T1000 (cell line): ENCODE measurements at places on chromosomes 1 and 21.
A peak's percentile ranks its signal among the peaks of the same experiment; 100 is the strongest.

- no peak for DNase-seq
These were observed 117.7 kb downstream of the GRIK1 start for GRCh38 chr21:29822064-29822463.

GRCh38 chr1:178196631-178197030 is 102.7 kb downstream of the RASAL2 start:
- no peak for DNase-seq

DNA sequence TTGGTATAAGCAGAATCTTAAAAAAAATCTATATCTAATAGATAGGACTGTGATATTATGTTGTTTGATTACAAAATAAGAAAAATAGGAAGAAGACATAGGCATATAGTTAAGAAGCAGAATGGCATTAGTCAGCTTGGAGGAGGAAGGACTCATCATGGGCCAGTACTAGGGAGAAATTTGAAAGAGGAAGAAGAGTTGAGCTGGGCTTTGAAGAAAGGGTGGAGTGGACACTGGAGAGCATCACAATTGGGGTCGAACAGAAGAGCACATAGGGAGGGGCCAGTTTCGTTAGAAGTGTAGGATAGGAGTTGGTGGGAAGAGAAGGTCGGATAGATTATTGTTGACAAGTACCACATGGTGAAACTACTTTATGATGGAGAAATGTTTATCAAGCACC is 129.3 kb downstream of the CACHD1 start:
- DNase-seq, result no peak

DNA sequence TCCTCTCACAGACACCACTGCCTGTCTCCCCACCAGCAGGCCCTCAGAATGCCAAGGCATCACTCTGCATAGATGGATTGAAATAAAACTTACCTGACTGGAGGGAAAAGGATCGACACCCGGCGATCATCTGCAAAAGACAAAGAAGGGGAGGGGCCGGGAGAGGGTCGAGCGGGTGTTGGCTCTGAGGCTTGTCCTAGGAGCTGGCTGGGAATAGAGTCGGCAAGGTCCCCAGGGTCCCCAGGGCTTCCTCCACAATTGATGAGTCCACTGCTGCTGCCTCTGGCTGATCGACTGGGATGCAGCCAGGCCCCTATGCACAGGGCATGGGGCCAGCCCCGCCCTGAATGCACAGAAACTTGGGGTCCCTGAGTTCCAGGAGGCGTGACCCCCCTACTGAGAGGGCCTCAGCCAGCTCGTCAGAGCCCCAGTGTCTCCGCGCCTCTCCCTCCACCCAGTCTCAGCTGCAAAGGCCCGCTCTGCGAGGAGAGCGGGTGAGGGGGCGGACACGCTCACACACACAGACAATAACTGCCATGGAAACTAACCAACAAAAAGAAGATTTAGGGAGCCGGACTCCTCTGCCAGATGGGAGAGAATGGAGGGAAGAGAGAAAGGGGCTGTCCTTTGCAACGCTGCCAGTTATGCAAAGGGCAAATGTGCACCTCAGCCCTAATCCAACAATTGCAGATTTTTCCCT is at the start of gene KLHDC8A:
Gene KLHDC8A, minus strand, starts transcription at position 483 of the 700 bp plus-strand sequence. CDS start 13,318 bp downstream, outside the sequence.
- DNase-seq, result no peak

GRCh38 chr1:104294259-104294658 is 544.6 kb downstream of the AMY1C start:
- DNase-seq, result no peak

DNA sequence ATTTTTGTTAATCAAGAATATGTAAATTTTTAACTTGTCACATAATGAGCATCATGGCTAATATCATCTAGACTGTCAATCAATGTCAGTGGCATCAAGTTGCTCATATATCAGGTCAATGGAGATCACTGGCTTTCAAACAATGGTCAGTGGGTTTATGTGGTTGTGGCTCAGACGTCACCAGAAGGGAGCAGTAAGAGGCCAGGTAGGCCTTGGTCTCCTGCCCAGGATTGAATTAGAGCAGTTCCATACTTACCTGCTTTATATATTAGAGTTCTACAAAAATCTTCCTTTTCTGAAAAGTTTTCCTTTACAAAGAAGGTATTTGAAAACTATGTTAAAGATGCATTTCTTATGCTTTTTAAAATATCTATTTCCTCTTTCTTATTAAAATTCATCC is 206.3 kb upstream of the B3GALT2 start:
- DNase-seq, result no peak

- DNase-seq, result no peak
These were observed 17.4 kb downstream of the TCEA3 start for GRCh38 chr1:23407016-23407630.

DNA sequence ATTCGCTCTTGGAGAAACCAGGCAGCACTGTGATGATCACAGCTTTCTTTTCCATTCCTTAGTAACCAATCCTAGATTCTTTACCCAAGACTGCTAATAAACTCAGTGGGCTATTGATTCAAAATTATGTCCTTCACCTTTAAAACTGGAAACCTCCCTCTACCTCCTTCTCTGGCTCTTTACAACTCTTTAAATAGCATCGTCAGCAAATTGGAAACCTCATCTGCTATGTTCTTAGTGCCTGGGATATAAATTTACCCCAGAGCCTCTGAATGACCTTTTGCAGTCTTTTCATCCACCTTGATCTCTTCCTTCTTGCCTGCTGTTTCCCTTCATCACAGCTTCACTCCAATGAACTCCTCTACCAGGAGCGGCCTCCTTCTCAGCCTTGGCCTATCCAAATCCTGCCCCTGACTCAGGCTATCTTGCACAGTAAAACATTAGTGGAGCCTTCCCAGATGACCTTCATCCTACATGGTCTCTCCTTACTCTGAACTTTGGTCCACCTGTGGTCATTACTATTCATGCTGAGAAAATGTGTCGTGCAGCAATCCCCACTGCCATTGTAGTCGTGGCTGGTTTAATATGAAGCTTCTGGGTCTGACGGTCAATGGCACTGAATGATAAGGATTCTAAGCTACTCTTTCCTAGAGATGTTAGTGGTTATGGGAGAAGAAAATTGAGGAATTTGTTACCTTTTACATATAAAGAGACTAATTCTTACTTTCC is 644.1 kb downstream of the SMYD3 start:
- no peak for DNase-seq

- no peak for DNase-seq
These were observed 73.1 kb upstream of the CACHD1 start for GRCh38 chr1:64396817-64397216.

GRCh38 chr1:213669512-213669911 is 318.3 kb upstream of the PROX1 start:
- no peak for DNase-seq

- no peak for DNase-seq
These were observed 53.9 kb downstream of the NENF start for GRCh38 chr1:212486619-212486975.

GRCh38 chr21:25983745-25984144 is 186.8 kb downstream of the APP start:
- DNase-seq, result no peak

DNA sequence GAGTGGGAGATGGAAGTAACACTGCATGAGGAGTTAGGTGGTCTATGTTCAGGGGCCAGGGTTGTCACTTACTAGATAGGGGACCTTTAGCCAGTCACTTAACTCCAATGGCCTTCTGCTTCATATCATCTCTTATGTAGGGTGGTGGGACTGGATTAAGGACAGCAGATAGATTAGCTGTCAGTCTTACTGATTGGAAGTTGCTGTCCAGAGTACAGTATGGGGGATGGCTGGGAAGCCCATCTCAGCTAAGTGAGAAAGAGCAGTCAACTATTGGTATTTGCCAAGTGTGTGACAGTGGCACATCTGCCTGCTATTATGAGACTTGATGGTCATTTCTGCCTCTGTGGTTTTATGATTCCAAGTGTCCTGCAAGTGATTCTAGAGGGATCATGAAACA is 130.9 kb downstream of the FGGY start:
- no peak for DNase-seq

GRCh38 chr1:17984583-17984982 is 123.0 kb upstream of the IGSF21 start:
- DNase-seq, result no peak

DNA sequence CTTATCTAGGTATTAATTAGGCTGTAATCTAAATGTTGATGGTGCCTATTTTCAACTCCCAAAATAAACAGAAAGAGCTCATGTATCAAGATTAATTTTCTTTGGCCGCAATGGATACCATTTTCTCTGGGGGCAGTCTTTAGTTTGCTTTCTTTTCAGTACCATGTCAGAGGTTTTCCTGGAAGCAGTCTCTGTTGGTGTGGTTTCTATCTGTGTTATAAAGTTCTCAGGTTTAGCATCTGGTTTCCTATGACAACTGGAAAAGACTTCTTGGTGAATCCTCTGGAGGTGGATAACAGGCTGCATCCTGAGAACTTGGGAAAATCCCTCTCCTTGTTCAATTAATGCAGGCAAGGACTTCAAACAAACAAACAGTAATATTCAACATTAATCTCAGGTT is 38.7 kb upstream of the BATF3 start:
- no peak for DNase-seq

DNA sequence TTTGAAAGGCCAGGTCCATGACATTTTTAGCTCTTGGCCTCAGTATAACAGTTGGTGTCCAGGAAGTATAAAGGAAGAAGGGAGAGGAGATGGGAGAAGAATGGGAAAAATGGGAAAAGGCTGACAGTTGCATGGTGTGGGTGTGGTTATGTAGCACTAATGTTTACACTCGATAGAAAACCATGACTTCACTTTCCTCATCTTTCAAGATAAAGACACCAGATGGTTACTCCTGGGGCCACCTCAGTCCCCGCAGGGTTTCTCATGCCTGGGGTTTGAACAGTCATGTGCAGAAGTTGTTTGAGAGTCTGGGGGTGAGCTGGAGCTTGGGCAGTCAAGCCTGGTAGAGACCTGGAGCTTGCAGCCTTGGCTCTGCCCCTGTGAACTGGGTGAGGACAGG is 7.9 kb downstream of the PGBD2 start:
- no peak for DNase-seq

DNA sequence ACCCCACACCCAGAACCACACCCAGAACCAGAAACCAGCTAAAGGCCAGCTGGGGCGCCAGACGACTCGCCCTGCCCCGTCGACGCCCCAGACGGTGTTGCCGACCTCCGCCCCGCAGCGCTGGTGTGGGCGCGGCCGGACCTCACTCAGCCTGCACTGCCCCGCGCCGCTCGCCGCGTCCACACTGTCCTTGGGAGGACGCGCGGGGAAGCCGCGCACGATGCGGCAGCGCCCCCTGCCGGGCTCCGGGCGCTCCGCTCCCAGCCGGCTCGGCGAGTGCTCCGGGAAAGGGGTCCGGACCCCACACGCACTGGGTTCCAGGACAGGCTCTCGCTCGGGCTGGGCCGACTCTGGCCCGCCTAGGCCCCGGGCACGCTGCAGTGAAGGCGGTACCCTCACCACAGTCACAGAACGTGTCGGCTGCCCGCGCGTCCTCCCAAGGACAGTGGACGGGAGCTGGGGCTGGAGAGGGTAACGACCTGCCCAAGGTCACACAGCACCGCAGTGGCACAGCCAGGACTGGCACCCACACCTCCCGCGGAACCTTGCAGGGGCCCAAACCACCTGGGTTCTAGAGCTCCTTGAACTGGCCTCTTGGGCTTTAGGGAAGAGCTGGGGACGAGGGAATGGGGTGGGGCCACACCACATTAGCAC is 90.2 kb downstream of the DMRTA2 start:
- DNase-seq, result peak; percentile 5

DNA sequence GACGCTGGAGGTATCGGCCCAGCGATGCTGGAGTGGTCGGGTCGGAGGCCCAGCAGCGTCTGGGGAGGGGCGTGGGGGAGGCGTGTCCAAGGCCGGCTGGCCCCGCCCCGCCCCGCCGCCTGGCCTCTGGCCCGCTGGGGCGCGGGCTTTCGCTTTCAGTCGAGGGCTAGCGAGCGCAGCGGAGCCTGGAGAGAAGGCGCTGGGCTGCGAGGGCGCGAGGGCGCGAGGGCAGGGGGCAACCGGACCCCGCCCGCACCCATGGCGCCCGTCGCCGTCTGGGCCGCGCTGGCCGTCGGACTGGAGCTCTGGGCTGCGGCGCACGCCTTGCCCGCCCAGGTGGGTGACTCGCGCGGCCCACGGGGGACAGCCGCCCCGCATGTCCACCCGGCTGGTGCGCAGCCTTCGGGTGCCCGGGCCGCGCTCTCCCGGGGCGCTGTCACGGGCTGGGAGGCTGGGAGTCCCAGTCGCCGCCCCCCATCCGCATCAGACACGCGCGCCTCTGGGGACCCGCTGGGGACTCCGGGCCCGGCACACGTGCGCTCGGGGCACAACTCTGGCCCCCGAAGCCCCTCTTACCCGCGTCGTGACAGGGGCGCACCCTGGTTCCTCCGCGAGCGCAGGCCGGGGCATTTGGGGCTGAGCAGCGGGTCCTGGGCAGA is at the start of gene TNFRSF1B:
Gene TNFRSF1B, plus strand, starts transcription at position 158 of the 659 bp plus-strand sequence. Its CDS starts 101 bp downstream, at position 259.
- no peak for DNase-seq

DNA sequence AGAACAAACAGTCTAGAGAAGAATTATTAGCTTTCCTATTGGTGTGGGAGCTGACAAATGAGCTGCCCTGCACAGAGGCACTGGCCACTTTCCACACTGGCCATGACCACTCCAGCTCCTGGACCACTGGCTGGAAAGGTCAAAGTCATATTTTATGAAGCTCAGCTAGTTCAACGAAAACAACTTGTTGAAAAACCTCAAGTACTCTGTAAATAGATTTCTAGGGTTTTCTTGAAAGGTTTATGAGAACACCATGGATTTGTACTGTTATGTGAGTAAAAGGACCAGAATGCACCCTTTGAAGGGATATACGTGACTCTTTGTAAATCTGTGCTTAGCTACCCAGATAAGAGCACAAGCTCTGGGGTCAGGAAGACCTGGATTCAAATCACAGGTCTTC is 54.5 kb upstream of the FGGY start:
- DNase-seq, result no peak

DNA sequence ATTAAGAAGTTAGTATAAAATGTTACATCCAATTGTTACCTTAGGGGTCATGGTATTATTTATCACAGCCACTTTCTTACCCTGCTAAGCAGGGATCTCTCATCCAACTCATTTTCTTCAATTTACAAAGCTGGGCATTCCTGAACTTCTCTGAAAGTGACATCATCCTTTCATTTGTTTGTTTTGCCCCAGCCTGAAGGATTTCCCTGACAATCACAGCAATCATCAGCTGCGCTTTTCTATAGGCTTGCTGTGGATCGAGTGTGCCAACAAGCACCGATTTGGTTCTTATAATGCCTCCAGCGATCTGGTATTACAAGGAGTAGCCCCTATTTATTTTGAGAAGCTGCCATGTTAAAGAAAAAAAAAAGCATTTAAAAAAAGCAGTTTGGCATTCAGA is 240.2 kb downstream of the USH2A start:
- peak; percentile 44 for DNase-seq

GRCh38 chr1:11881749-11882441 is 23.1 kb upstream of the NPPB start:
- no peak for DNase-seq

- no peak for DNase-seq
These were observed 91.7 kb downstream of the TTC3 start for GRCh38 chr21:37164742-37165141.

- DNase-seq, result no peak
These were observed 25.1 kb upstream of the ZFP69B start for GRCh38 chr1:40425198-40425597.

- DNase-seq, result no peak
These were observed 247.5 kb downstream of the USH2A start for GRCh38 chr1:216175714-216176113.

- DNase-seq, result no peak
These were observed 1.9 kb upstream of the DENND2D start for GRCh38 chr1:111202366-111202706.

- DNase-seq, result no peak
These were observed 223.4 kb upstream of the FMN2 start for GRCh38 chr1:239868058-239868832.

GRCh38 chr1:57327946-57328345 is 95.9 kb downstream of the DAB1 start:
- DNase-seq, result no peak

- DNase-seq, result no peak
These were observed 8.1 kb upstream of the NCF2 start for GRCh38 chr1:183598386-183598785.
